Spleen (tissue), 13 donors: ENCODE measurements at places on chromosomes 4 and X. TPM values are rescaled to one million over a fixed set of nuclear protein-coding genes. Genes with fewer than 3 reads are reported as not detected.
A peak's percentile ranks its signal among the peaks of the same experiment; 100 is the strongest.

Gene TLR3
- total RNA-seq, result 6.9 TPM

Gene GPRASP3
- total RNA-seq, result 5.2 TPM

Gene PABPC1L2B
- total RNA-seq, result not detected

Gene SSX2
- not detected for total RNA-seq

Gene CCSER1
- 19.4 TPM for total RNA-seq

Gene MAGEA12
- not detected for total RNA-seq

GRCh38 chr4:1171311-1172227 is 814 bp downstream of the SPON2 start:
- peak; percentile 88 for DNase-seq

DNA sequence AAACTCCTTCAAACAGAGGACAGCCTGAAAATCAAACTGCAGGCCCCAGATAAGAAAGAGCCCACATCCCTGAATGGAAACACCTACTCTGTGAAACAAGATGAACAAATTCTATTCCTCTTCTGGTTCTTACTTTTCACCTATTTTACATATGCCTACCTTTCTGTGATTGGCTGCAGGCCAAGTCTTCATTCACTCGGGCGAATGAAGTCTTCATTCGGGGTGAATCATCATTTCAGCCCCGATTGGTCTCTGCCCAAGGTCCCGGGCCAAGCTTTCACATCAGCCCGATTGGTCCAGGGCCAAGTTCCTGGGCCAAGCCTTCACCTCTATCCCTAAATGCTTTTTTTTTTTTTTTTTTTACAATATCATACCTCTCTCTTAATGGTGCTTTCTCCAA is 529.8 kb upstream of the ACTRT1 start:
- no peak for DNase-seq

DNA sequence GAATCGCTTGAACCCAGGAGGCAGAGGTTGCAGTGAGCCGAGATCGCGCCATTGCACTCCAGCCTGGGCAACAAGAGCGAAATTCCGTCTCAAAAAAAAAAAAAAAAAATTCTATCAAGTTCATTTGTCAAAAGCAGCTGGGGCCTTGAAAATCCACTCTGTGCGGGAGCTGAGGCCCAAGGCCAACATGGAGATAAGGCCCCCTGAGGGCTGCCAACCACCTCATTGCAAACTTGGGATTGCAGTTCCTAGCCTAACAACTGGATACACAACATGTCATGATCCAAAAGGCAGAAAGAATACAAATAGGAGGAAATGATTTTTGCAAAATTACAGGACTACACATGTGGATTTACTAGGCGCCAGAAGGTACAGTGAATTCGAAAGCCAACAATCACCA is 22.5 kb upstream of the PRDX4 start:
- DNase-seq, result no peak

DNA sequence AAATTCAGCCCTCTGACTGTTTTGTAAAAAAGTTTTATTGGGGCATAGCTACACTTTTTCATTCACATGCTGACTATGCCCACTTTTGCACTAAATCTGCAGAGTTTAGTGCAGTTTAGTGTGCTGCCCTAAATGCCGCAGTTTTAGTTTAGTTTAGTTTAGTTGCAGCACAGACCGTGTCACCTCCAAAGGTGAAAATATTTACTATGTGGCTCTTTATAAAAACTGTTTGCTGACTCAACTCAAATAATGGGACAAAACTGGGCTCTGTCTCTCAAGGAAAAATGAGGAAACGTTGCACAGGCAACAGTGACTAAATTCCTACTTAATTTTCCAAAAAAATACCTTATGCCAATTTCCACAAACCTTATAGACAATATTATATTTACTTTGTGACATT is 314.2 kb downstream of the C4orf33 start:
- no peak for DNase-seq

DNA sequence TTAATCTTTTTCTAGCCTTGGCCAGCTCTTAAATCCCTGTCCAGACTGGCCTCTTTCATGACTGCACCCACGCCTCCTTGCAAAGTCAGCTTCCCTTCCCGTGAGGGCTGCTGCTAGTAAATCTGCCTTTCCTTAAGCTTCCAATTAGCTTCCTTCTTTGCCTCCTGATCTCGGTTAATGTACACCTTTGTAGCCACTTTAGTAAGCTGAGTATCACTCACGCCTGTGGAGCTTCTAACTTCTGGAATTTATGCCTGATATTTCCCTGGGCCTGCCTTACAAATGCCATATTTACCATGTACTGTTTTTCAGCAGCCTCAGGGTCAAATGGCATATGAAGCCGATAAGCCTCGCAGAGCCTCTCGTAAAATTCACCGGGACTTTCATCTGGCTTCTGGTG is 5.1 kb upstream of the UGT8 start:
- no peak for DNase-seq

- no peak for DNase-seq
Measured at GRCh38 chrX:31423609-31424189, 351.9 kb upstream of the FTHL17 start.

- DNase-seq, result no peak
Measured at GRCh38 chrX:103644125-103644524, 15.3 kb downstream of the TCEAL1 start.
